ENCODE measurements at places on chromosomes 1 and 21.

GRCh38 chr1:57532299-57532698, 108.4 kb upstream of the DAB1 start:
- DNase-seq = no peak

- no peak for DNase-seq
Measured at GRCh38 chr1:119981986-119982815, 85.9 kb upstream of the ADAM30 start.

- DNase-seq = no peak
Measured at GRCh38 chr1:83960669-83961277, 38.2 kb downstream of the TTLL7 start.

DNA sequence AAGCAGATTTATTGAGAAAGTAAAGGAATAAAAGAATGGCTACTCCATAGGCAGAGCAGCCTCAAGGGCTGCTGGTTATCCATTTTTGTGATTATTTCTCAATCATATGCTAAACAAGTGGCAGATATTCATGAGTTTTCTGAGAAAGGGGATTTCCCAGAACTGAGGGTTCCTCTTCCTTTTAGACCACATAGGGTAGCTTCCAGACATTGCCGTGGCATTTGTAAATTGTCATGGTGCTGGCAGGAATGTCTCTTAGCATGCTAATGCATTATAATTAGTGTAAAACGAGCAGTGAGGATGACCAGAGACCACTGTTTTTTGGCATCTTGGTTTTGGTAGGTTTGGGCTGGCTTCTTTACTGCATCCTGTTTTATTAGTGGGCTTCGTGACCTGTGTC, 16.8 kb upstream of the FMN2 start:
- DNase-seq = no peak

GRCh38 chr21:32770871-32771523, 558 bp downstream of the PAXBP1 start:
- peak; percentile 24 for DNase-seq

DNA sequence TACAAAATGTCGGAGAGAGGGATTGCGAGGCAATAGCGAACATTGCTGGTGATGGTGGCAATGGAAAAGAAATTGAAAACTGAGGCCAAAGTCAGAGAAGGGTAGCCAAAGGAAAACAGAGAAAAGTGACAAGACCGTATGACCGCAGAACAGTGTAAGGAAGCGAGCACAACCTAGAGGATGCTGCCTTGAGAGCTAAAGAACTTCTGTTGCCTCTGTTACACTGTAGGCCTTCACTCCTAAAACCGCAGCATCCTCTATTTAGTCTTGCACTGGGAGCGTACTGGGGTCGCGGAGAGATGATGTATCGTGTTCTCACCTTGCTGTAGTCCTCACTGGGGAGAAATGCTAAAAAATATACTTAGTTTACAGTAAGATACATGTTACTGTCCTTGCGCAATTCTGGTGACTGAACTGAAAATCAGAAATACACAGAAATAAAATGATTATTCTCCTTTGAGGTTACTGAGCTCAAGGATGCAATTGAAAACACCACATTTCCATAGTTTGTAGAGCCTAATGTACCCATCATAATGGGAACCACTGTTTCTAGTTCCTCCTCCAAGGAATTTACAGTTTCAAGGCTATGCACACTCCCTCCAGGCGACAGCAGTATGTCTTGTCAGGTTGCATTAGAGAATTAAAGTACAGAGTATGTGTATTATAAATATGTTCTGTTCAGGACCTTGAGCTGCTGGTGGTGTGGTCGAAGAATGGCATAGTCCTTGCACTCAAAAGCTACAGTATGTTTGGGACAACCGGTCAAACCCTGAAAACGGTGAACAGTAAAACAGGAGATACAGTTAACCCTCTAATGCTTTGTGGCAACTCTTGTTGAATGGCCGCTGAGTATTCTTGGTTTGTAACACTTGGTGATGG, 1.3 kb downstream of the NEK7 start:
- no peak for DNase-seq

DNA sequence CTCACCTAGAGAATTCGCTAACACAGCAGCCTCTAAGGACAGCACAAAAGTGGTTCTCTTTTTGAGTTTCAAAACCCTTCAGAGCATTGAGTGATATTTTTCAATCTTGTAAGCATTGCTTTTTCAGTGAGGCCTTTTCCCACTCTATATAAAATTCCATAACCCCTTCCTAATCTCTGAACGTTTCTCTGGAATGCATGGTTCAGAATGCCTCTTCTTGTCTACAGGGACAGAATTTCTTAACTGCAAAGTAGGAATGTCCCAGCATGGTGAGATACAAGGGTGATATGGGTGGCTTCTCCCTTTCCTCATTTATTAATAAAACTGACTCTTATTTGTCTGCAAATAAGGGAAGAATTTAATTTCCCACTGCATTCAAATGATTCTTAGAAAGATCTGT, 377.9 kb downstream of the LTN1 start:
- no peak for DNase-seq

DNA sequence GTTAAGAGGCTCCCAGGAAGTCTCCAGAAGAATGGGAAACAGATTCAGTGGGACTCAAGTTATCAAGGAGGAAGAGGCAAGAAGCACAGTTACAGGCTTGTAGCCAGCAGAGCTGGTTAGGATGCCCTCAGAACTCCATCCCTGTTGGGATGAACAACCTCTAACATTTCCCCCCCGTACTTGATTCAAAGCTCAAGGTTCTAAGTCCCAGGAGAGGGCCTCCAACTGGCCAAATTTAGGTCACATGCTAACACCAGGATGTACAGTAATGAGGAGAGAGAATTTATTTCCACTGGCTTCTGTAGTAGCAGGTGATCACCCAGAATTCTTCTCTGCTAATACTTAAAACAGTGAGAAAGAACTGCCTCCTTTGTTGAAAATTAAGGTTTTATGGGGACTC, 22.3 kb upstream of the HSPA13 start:
- no peak for DNase-seq

DNA sequence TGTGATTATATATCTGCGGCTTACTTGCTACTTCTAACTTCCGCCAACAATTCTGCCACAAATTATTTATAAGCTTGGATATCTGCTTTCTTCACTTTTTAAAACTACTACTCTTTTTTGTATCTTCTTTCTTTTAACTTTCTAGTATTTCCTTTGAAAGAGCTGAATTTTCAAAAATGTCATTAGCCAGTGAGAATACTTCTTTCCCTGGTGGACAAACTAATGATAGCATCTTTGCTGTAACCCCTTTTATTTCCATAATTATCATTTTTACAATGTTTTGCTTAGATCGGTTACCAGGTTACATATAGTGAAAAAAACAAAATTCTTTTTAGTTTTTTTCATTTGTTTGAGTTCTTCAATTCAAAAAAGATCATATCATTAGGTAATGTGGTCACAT, 355.9 kb upstream of the ADGRL4 start:
- no peak for DNase-seq

DNA sequence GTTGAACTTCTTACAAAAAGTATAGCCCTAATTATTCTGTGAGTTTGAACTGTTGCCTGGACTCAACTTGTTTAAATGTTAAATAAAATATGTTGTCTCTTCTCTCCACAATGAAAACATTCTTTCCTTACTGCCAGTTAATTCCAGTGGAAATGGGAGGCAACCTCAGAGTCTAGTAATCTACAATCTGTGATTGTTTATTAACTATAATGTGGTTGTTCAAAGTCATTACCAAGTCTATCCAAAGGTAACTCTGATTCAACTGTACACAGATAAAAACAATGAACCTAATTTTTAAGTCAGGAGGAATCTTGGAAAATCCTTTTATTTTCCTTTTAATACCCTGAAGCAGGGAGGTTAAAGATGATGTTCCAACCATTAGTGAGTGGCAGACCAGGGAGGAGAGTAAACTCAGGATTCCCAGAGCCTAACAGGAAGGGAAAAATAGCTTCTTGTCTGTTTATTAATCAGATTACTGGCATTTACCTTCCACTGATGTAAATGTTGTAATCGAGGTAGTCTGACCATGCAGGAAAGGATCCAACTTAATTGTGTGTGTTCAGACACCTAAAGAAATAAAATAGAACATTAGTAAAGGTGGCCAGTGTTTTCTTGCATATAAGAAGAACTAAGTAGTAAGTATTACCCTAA, 57.1 kb upstream of the TBX15 start:
- no peak for DNase-seq

GRCh38 chr1:199242601-199243000, 603.8 kb downstream of the PTPRC start:
- DNase-seq = no peak

DNA sequence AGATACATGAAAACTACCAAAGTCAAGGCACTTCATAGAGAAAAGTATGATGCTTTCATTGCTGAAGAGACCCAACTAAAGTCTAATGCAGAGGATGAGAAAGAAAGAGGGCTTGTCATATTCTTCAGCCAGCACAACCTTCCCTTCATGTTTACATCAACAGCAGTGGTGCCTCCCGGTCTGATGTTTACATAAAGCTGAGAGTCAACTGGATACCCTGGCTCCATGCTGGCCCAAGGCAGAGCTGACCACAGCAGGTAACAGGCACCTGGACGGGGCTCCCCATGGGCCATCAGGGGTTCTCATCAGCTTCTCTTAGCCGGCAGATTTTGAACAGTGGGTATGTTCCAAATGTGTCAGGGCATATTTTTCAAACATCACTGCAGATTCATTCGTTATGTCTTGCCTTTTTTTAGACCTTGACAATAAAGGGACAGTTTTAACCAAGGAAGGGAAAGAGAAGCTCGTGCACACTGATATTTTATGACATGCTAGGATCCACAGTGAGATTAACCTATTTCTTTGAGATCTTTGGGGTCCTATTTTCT, 117.1 kb downstream of the NRIP1 start:
- no peak for DNase-seq

DNA sequence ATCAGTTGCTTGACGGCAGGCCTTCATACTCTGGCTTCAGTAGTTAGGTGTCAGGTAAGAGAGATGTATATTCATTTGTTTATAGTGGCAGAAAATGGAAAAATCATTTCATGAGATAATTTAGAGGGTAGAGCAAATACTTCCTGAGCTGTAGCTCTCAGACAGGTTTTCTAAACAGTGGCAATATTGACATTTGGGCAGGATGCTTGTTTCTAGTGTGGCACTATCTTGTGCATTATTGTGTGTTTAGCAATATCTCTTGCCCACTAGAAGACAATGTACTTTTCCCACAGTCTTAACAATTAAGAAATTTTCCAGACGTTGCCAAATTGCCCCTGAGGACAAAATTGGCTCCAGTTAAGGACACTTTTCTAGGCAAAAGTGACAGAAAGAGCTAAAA, 1143.1 kb downstream of the PLA2G4A start:
- no peak for DNase-seq

GRCh38 chr1:10065760-10066159, 33.0 kb downstream of the UBE4B start:
- no peak for DNase-seq

DNA sequence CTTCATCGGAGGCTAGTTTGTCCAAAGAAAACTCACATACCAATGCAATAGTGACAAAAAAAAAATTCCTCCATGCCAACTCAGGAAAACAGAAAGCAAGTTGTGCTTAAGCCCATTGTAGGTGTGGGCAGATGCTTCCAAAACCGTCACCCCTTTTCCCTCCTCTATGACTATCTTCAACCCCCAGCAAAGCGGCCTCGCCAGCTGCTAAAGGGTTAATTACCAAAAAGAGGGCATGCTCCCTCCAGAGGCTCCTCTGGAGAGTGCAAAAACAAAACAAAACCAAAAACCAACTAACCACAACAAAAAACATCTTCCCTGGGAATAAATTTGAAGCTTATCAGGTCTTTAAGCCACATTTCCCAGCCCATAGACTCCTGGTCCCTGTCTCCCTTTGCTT, 1.2 kb downstream of the LMOD1 start:
- no peak for DNase-seq

DNA sequence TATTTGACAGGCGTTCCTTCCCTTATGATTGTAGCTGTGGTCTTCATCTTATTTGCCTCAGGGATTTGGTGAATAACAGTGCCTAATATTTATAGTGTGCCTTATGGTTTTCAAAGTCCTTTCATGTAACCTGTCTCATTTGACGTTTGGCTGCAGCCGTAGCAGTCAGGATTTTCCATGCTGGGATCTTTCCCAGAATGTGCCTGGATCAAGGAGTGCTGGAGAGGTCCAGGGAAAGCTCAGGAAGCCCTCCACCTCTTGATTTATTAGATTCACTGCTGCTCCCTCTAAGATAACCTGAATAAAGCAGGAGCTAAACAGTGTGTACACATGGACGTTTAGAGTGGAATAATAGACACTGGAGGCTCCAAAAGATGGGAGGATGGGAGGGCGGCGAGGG, 5.2 kb downstream of the C1orf21 start:
- no peak for DNase-seq

- DNase-seq = no peak
Measured at GRCh38 chr1:61132645-61133334, 50.4 kb downstream of the NFIA start.

DNA sequence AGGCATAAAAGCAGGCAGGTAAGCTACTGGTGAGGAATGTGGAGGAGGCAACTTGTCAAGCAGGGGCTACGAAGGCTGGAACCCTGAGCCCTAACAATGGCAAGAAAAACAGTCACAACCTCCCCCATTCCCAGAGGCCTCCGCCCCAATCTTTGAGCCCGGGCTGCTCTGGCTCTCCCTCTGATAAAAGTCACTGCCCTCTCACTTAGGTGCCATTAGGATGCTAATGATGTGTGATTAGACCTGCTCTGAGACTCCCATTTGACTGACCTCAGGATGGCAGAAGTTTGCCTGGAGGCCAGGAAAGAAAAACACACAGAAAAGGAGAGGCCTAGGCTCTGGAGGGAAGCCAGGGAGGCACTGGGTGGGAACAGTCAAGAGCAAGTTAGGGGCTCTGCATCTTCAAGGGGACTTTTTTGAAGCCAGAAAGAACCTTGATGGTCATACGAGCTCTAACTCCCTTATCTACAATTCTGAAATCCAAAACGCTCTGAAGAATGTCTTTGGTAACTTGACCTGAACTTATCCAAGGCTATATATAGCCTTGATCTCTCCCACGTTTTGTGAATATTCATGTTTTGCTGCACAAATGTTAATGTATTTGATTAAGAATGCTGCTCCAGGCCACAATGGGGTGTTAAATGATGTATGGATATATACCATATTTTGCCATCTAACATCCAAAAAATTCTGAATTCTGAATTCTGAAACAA, 98.9 kb downstream of the TRABD2B start:
- no peak for DNase-seq

GRCh38 chr1:6172549-6172948, 7.6 kb downstream of the CHD5 start:
- DNase-seq = no peak

DNA sequence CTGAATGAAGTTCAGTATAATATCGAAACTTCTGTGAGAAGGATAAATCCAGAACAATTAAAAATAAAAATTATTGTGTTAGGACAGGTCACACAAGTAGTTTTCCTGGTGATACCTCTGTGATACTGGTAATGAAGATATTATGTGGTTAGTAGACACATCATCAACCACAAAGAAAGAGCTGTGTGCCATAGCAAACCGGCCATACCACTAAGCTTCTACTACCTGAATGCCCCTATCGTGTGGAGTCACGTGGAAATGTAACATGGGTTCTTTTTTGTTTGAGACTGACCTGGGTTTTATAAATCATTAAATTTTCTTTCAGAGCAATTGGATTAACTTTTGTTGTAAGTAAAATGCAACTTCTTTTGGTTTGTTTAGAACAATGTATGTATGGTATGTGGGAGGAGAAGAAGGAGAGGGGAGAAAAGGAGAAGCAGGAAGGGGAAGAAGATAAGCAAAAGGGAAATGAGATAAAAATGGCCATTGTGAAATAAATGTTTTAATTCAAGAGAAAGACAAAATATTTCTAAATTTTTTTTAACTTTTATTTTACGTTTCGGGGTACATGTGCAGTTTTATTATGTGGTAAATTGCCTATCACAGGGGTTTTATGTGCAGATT, 58.2 kb upstream of the LRRC8B start:
- no peak for DNase-seq
